ENCODE measurements at places on chromosomes 5 and 9. TPM values are rescaled to one million over a fixed set of nuclear protein-coding genes. Genes with fewer than 3 reads are reported as not detected.

Gene ARHGEF39
- 14.2 TPM for total RNA-seq

Gene FOXD4L6
- not detected for total RNA-seq

Gene NMUR2
- total RNA-seq = not detected

Gene COX7C
- 425 TPM for total RNA-seq

Gene FLT4
- total RNA-seq = 0.26 TPM

Gene SPINK5
- total RNA-seq = not detected

Gene FOXI1
- 0.64 TPM for total RNA-seq

Gene NUP155
- total RNA-seq = 75.7 TPM

Gene OXCT1
- total RNA-seq = 31.2 TPM

Gene IRF1
- 512 TPM for total RNA-seq

Gene TLN1
- total RNA-seq = 539 TPM

Gene NUTM2F
- total RNA-seq = not detected

Gene BSPRY
- total RNA-seq = 5.0 TPM

Gene C5orf52
- total RNA-seq = not detected

Gene C8G
- total RNA-seq = 2.5 TPM

Gene HSDL2
- 15.6 TPM for total RNA-seq

Gene COL5A1
- total RNA-seq = not detected

Gene TAF11L3
- not detected for total RNA-seq

Gene SLC4A9
- total RNA-seq = not detected

Gene SPINK13
- not detected for total RNA-seq

Gene RGP1
- 19.6 TPM for total RNA-seq

Gene DBH
- total RNA-seq = not detected

Gene ABCA1
- 5.0 TPM for total RNA-seq

Gene MEIKIN
- not detected for total RNA-seq

Gene PARP8
- total RNA-seq = 62.5 TPM

Gene NUTM2G
- not detected for total RNA-seq

Gene CYLC2
- not detected for total RNA-seq
